ENCODE measurements at places on chromosomes 3 and 15. TPM values are rescaled to one million over a fixed set of nuclear protein-coding genes. Genes with fewer than 3 reads are reported as not detected.

The KBTBD13 gene
- total RNA-seq: not detected

The SV2B gene
- total RNA-seq: 0.02 TPM

The SLC15A2 gene
- 3.5 TPM for total RNA-seq

The DTWD1 gene
- 22.0 TPM for total RNA-seq

The HESX1 gene
- 0.43 TPM for total RNA-seq

The ARPC4 gene
- total RNA-seq: 268 TPM

The MED12L gene
- 7.1 TPM for total RNA-seq

The ROPN1B gene
- total RNA-seq: not detected

The STRIT1 gene
- not detected for total RNA-seq

The RGMA gene
- not detected for total RNA-seq

The SPRED1 gene
- 0.46 TPM for total RNA-seq
